Stimulated activated CD8-positive, alpha-beta memory T cell treated with anti-CD3 and anti-CD28 coated beads, Interleukin-4, amount 100 ng/mL, for 1 hour (primary cell): ENCODE measurements at places on chromosomes 4 and X.

DNA sequence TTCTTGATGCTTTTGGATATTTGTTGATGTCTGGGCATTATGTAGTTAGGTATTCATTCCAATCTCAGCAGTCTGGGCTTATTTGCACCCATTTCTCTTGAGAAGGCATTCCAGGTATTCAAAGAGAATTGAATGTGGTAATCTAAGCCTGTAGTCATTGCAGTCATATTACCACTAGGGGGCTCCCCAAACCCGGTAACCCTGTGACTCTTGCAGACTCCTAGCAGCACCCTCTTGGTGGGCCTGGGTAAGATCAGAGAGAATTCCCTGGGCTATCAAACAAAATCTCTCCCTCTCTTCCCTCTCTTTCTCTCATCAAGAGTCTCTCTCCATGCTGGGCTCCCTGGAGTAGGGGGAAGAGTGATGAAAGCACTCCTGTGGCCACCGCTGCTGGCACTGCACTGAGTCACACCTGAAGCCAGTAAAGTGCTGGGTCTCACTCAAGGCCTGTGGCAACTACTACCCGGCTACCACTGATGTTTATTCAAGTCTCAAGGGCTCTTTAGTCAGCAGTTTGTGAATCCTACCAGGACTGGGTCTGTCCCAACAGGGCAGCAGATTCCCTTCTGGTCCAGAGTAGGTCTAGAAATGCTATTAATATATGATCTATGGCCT is 187.7 kb upstream of the NUDT10 start:
- no peak for DNase-seq

GRCh38 chr4:114318309-114318708 is 280.3 kb upstream of the UGT8 start:
- DNase-seq = no peak

DNA sequence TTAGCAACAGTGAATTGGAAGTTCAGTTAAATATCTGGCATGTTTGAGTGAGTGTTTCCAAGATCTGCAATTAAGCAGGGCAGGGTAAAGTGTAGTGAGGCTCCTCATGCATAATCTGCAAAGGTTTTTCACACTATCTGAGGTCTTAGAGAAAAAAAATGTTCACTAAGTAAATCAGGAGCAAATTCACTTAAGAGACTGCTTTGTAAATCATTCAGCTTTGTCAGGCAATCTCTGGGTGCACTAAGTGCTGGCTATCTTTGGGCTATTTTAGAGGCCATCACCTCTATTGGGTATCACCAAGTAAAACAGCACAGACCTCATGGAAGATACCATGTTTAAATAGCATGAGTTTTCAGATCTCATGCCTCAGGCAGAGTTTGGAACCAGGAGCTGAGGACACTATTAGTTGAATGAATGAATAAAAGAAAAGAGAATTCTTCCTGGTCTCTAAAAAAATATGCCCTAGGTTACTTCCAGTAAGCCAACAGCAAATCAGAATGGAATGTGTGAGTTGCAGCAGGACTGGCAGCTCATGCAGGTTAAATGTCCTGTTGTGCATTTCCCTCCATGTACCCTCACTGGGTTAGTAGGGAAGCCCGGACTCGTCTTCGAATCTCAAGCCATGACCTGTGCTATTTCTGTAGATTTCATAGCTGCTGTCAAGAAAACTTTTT is 195.3 kb downstream of the KCNIP4 start:
- no peak for DNase-seq

GRCh38 chr4:64614276-64614675 is 205.0 kb upstream of the TECRL start:
- DNase-seq = no peak

DNA sequence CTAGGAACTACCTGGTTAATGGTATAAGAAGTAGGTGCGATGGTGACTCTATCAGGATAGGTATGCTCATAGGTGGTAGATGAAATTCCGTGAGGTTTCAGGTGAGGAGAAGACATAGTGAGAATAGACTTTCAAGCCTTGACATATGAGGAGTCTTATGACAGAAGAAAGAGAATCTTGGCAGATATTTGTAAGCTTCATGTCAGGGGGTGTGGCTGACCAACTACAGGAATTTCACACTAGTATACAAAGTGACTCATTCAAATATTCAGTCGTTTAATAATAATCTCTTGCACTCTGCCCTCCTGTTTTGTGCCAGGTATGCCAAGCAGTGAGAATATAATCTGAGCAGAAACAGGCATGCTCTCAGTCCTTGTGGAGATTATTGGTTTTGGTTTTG is 22.8 kb downstream of the PACRGL start:
- DNase-seq = no peak

DNA sequence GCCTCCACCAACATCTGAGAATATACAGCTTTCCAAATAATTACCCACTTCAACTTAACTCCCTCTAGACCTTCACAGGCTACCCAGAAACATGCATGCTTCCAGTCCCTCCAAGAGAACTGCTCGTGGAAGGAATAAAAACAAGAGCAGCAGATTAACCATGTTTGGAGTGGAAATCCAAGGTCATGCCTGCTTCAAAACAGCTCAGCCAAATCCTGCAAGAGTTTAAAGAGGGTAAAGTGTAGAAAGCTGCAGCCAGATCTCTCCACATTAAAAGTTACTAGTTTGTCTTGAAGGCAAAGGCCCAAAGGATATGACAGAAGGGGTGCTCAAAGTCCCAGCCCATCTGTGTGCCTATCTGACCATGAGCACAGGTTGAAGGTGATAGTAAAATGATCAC is 139.3 kb downstream of the RNF150 start:
- no peak for DNase-seq
